ENCODE measurements at places on chromosomes 1 and 21.
A peak's percentile ranks its signal among the peaks of the same experiment; 100 is the strongest.

DNA sequence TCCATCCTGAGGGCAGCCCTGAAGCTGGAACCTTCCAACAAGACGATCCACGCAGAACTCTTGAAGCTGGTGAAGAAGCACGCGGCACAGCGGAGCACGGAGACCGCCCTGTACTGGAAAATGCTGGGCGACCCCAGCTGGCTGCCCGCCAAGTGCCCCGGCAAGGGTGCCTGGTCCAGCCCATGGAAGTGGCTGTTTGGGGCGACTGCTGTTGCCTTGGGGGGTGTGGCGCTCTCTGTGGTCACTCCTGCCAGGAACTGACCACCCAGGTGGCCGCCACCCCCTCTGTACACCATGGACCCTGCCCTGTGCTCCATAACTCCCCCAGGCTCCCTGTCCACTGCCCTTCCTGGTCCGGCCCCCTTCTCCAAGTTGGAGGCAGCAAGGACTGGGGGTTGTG lies 90.8 kb downstream of the PPP1R12B start:
- DNase-seq: no peak

- no peak for DNase-seq
These were observed 539 bp downstream of the ANP32E start for GRCh38 chr1:150235294-150235851.

GRCh38 chr1:6271554-6271953 lies 10.7 kb upstream of the GPR153 start:
- DNase-seq: peak; percentile 56

GRCh38 chr1:4018466-4019146 lies 118.5 kb upstream of the C1orf174 start:
- no peak for DNase-seq

DNA sequence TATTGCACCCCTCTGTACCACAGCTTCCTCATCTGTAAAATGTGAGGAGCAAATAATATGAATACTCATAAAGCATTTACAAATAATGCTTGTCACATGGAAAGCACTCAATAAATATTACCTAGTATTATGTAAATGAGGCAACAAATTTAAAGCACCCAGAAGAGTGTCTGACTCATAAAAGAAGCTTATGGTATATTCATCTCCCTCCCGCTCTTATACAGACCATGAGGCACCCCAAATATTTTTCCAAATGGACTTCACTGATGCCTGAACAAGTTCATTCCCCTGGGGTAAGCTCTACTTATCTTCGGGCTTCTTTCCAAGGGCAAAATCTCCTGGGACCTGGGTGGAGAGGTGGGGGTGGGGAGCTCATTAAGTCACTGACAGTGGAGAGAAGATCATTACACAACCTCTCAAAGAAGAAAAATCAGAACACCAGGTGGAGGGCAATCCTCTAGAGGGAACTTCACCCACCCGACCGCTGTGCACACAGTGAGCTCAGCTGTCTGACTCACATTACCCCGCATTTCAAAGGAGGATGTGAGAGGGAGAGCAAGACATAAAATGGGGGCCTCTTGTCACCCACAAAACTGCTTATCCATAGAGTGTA lies 166.2 kb downstream of the ASTN1 start:
- no peak for DNase-seq

- DNase-seq: no peak
These were observed 9.6 kb downstream of the CAPN2 start for GRCh38 chr1:223721658-223722607.

DNA sequence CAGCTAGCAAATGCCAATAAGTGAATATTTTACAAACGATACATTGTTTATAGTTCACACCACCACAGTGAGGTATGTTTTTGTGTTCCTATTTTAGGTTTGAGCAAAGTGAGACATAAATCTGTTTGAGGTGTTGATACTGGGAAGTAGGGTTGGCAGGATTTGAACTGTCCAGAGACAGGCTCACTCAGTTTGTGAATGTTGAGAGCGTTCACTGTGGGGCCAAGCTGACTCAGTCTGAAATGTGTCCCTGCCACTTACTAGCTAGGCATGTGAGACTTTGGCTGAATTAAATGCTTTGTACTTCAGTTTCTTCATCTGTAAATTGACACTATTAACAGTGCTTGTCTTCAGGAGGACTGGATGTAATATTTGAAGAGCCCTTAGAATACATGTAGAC lies 35.1 kb downstream of the DIRAS3 start:
- no peak for DNase-seq

GRCh38 chr21:25350056-25350455 lies 257.2 kb downstream of the MRPL39 start:
- no peak for DNase-seq

All from NCI-H1417 treated with DMSO at 0.1 percent for 48 hours (cell line).